Stimulated activated CD4-positive, alpha-beta T cell treated with anti-CD3 and anti-CD28 coated beads, Interleukin-4, amount 100 ng/mL, for 1 hour (primary cell): ENCODE measurements at places on chromosomes 6 and 20.

- DNase-seq: peak; percentile 42
These were observed 5.1 kb downstream of the PRND start for GRCh38 chr20:4726710-4727397.

DNA sequence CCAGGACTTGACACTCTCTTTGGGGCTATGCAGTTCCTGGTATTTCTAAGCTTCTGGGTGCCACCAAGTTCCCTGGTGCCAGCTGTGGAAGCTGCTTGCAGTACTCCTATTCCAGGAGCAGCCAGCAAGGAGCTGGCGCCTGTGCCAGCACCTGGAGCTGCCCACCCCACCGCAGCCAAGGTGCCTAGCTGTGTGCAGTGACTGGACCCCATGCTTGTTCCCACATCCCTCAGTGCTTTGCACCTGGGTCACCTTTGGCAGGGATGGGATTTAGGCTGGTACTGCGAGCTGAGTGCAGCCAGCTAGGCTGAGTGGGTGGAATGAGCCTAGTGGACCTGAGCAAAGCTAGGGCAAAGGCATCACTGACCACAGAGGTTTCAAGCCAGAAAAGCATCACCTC, 1674.9 kb downstream of the HACE1 start:
- no peak for DNase-seq

GRCh38 chr6:111589366-111589765, 16.3 kb downstream of the TRAF3IP2 start:
- DNase-seq: no peak

- no peak for DNase-seq
These were observed 62.0 kb downstream of the DLGAP4 start for GRCh38 chr20:36367907-36368799.
